ENCODE measurements at places on chromosomes 5 and 9.

DNA sequence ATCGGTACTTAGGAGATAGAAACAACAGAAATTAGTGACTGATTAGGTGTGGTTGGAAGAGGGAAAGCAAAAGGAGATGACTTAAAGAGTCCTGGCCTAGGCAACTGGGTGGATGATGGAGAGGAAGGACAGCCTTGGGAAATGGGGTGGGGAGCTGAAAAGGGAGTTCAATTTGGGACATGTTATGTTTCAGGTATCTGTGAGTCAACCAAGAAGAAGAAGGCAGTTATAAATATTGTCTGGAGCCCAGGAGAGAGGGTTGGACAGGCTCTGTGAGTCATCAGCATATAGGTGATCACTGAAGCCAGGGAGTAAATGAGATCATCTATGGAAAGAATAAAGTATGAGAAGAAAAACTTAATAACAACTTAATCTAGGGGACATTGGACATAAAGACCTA, 357.7 kb downstream of the NPR3 start:
- DNase-seq: peak; percentile 90

- DNase-seq: peak; percentile 60
Measured at GRCh38 chr9:127979333-127980059, 1.3 kb downstream of the EEIG1 start.

- DNase-seq: no peak
Measured at GRCh38 chr5:54403885-54404416, 51.5 kb upstream of the HSPB3 start.

DNA sequence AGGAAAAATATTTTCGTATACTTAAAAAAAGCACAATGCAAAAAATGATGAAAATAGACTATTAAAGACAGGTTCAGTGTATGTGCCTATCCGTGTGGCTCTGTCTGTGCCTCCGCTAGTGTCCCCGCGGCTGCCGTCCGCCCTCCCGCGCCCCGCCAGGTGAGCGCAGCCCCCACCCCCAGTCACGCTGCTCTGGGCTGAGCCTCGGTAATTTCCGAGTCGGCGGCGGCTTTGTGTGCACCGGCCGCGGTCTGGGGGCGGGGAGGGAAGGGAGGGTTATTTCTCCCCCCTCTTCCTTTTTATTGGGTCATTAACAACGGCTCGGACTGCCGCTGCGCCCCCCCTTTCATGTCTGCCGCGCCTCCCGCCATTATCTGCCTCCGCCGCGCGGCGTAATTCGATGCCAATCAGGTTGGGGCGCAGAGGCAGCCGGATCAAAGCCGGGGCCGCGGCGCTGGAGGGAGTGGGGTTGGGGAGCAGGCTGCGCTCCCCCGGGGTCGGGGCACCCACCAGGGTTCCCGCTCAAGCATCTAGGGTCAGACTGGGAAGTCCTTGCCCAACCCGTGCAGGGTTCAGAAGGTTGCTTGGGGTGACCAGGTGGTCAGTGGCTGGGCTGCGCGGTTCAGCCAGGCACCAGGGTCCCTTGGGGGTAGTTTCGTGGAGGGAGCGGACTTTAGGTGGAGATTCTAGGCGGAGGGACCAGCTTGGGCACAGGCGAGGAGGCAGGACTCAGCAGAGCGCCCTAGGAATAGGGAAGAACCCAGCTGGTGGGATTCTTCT, 39.5 kb upstream of the PSD2 start:
- DNase-seq: no peak

DNA sequence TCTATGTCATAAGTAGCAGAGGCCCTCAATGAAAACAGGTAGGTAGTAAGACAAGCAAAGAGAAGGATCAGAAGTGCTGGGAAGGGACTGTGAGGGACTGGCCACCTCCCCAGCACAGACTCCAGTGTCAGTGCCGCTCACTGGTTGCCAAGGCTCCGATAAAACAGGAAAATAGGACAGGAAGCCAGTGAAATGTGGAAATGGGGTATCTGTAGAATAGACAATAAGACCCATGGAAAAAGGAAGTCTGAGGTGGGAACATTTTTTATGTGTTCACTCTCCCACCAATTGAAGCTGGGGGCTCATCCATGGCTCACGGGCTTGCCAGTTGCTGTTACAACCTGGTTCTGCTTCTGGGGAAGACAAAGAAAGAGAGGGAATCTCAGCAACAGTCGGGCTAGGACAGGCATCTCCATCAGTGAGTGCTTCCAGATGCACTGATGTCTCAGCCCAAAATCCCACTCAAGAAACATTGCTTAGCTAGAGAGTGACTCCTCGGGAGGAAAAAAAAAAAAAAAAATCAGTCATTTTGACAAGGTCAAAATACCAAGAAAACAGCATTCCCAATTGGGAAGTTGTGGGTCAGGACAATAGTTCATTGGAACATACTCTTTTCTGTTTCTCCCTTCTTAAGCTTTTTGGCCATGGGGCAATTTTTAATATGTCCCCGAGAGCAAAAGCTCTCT, 27.6 kb upstream of the NFIB start:
- no peak for DNase-seq

- DNase-seq: no peak
Measured at GRCh38 chr5:96396878-96397277, 36.2 kb downstream of the PCSK1 start.

DNA sequence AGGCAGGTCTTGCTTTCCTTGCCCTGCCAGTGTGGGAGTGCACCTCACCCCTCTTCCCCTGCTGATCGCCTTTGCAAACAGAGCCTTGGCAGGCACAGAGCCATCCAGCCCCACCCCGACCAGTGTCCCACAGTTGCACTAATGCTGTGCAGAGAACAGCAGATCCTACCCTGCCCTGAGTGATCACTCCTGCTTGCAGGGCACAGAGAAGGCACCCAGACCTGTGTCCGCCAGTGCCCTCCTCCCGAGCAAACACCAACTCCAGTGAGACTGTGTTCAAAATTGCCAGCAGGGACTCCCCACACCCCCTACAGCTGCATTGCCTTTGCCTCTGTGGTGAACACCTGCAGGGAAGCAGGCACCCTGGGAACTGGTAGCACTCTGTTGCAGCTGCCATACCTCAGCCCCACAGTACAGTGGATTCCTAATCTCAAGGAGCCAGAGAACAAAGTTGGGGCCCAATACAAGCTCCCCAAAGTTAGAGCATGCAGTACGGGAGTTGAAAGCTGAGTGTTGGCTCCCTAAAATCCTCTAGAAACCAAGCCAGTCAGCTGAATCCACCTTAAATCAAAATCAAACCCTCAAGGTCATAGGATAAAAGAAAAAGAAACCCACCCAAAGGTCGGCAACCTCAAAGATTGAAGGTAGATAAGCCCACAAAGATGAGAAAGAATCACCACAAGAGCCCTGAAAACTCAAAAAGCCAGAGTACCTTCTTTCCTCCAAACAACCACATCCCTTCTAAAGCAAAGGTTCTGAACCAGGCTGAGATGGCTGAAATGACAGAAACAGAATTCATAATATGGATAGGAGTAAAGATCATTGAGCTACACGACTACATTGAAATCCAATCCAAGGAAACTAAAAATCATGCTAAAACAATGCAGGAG, 92.9 kb upstream of the PIK3R1 start:
- DNase-seq: no peak

- no peak for DNase-seq
Measured at GRCh38 chr9:133812077-133812868, 74.1 kb upstream of the SARDH start.

- no peak for DNase-seq
Measured at GRCh38 chr5:68215898-68216244, 315 bp downstream of the PIK3R1 start.

- no peak for DNase-seq
Measured at GRCh38 chr9:34380034-34380510, 3.4 kb upstream of the MYORG start.

DNA sequence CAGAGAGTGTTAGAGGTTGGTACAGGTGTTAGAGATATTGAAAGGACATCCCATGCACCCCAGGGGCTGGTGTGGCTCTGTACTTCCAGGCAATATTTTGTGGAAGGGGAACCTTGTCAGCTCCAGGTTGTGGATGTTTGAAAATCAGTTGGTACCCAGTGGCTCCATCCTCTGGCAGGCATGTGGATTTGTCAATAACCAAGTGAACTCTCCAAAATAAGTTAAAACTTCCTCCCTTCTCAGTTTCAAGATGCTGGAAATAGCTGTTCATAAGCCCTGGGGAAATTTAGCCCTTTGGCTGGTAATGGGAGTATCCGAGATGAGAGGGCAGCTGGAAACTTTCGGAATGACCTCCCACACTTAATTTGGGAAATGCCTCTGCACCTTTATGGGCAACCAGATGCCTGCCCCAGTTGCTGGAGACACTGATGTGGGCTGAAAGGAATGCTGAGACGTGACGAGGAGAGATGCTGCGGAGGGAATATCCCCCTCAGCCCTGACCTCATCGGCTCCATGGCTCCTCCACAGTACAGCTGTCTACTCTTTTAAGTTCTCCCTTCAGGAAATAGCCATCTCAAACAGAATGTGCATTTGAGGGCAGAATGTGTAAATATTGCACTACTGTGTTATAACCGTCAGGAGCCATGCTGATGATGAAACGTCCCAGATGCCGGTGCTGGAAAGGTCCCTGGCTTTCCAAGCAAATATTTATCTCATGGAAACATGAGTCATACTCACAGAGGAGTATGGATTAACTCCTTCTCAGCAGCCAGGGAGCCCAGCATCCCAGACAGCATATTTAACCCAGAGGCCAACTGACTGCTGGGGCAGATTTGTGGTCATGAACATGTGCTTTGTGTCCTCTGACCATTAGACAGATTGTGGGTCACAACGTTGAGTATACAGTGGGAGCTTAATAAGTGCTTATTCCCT, 29.5 kb downstream of the TGFBI start:
- DNase-seq: peak; percentile 98

DNA sequence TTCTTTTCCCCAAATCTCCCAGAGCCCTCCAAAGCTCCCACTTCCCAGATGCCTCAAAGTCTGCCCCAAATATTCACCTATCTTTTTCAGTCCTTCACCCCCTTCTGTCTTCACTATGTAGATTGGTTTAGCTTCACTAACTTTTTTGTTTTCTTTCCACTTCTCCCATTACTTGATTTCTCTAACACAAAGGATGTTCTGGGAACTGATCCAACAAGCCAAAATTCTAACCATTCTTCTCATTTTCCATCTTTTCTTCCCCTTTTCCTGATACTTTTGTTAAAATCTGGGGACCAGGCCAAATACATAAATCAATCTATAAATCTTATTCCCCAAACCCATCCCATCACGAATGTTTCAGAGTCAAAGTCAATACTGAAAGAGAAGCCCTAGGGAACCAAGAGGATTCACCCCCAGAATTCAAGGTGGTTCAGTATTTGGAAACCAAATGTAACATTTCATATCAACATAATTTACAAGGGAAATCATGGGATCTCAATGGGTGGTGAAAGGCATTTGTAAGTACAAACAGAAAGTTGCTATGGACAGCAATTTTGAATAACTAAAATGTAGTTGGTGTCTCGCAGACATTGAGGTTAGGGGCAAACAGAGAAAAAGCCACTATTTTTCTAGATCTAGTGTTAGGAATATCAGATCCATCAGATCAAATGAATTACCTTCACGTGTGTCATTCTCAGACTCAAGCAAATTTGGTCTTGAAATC, 35.3 kb downstream of the APTX start:
- DNase-seq: no peak

GRCh38 chr9:14312719-14313377, 1.1 kb downstream of the NFIB start:
- peak; percentile 41 for DNase-seq

DNA sequence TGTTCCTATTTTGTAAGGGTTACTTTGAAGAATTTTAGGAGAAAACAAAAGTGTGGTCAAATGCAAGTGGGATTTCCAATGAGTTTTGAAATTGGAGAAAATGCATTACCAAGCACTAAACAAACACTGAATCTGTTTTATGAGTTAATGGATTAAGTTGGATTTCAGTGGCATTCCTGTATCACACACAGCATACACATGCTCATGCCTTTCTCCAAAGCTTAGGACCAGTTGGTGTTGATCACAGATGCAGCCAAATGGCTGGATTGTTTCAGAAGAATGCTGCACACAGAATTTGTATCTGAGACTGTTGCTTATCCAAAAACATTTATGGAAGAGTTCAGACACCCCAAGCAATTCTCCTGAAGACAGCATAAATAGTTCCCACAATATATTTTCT, 611.1 kb downstream of the ACTL7B start:
- DNase-seq: no peak

DNA sequence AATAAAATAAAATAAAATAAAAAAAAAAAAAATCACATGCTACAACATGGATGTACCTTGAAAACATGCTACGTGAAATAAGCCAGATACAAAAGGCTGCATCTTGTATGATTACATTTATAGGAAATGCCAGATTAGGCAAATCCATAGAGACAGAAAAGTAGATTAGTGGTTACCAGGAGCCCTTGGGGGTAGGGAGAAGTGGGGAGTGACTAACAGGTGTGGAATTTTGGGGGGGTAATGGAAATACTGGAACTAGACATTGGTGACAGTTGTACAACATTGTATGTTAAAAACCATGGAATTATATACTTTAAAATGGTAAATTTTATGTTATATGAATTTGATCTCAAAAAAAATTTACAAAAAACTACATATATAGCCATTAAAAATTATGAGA, 47.3 kb downstream of the SLC1A1 start:
- DNase-seq: no peak

DNA sequence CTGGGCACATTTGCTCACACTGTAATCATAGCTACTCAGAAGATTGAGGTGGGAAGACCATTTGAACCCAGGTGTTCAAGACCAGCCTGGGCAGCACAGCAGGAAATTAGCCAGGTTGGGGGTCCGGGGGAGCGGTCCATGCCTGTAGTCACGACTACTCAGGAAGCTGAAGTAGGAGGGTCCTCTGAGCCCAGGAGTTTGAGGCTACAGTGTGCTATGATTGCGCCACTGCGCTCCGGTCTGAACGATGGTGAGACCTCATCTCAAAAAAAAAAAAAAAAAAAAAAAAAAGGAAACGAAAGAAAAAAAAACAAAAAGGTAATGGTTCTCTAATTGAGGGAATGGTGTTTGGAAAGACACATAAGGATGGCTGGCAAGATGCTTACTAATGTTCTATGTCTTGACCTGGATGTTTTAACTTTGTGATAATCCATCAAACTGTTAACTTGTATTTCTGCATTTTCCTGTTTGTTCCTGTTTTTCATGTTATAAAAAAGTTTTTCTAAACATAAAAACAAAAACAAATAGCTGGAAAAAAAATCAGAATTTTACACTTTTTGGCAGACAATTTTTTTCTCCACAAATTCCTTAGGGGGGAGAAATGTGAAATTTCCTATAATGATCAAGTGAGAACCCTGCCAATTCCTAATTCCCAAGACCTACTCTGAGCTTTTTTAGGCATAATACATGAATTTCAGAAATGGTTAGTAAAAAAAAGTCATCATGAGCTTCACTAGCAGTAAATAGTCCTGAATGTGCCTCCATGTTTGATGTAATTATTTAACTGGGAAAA, 96.9 kb downstream of the DENND1A start:
- no peak for DNase-seq
